ENCODE measurements at places on chromosomes 5 and 9. TPM values are rescaled to one million over a fixed set of nuclear protein-coding genes. Genes with fewer than 3 reads are reported as not detected.

- DNase-seq = no peak
Observed at GRCh38 chr5:67010684-67011409, 185.8 kb downstream of the CD180 start.

- no peak for DNase-seq
Observed at GRCh38 chr5:26666371-26666770, 372.0 kb downstream of the CDH9 start.

- DNase-seq = no peak
Observed at GRCh38 chr9:85667374-85667773, 74.4 kb downstream of the AGTPBP1 start.

- no peak for DNase-seq
Observed at GRCh38 chr9:124773473-124774128, 2.5 kb upstream of the NR6A1 start.

DNA sequence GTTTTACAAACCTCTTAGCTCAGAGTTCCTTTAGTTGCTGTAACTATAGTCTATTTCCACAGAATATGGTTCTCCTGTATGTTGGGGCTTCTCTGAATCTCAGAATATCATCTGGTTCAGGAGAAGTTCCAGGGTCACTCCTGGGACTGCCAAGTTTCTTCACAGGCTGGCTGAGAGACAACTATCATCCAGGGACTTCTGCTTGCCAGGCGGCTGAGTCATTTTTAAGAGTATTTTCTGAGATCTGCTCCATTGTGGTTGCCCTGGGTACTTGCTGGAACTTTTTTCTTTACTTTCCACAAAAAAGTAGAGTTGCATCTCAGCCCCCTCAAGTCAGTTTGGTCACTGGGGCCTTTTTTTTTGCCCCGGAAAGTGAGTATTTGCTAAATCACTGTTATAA lies 566.5 kb downstream of the LRRC70 start:
- DNase-seq = no peak

GRCh38 chr5:156395306-156395675 lies 68.3 kb downstream of the SGCD start:
- no peak for DNase-seq

GRCh38 chr5:30600892-30601291 lies 592.6 kb upstream of the CDH6 start:
- DNase-seq = no peak

GRCh38 chr5:142512043-142513042 lies 173.5 kb downstream of the FGF1 start:
- no peak for DNase-seq

- DNase-seq = no peak
Observed at GRCh38 chr5:150625831-150626746, 14.4 kb upstream of the SYNPO start.

DNA sequence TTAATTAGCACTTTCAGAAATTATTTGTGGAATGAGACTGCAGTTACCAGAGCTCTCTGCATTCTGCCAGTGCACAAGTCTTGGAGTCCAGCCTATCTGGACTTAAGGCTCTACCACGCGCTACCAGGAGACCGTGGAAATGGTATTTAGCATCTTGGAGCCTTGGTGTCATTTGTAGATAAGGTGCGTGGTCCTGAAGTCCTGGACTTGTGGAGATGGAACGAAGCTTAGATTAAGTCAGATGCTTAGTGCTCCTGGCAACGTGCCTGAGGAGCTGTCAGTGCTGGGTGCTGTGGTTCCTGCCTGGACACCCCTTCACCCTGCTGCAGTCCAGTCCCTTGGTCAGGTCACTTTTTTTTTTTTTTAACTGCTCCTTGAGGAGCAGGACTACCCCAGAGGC lies 59.7 kb downstream of the RCL1 start:
- DNase-seq = no peak

GRCh38 chr5:78542321-78542840 lies 106.2 kb downstream of the LHFPL2 start:
- no peak for DNase-seq

GRCh38 chr5:119105971-119106370 lies 35.1 kb downstream of the DMXL1 start:
- DNase-seq = no peak

DNA sequence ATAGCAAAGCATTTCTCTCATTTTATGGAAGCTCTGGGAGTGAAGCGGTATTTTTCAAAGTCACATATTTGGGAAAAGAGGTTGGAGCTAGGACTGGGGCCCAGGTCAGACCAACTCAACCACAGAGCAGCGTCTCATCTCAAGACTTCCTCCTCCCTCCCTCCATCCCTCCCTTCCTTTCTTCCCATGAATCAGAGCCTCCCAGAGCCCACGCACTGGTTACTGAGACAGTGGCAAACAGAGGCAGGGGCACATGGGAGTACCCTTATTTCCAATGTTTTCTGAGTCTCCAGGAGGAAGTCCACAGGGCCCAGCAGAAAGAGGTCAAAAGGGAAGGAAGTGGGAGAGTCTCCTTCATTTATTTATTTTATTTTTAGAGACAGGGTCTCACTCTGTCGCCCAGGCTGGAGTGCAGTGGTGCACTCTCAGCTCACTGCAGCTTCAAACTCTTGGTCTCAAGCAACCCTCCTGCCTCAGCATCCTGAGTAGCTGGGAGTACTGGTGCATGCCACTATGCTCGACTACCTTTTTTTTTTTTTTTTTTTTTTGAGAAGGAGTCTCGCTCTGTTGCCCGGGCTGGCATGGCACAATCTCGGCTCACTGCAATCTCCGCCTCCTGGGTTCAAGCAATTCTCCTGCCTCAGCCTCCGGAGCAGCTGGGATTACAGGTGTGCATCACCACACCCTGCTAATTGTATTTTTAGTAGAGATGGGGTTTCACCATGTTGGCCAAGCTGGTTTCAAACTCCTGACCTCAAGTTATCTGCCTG lies 52.5 kb upstream of the CDKN2AIPNL start:
- no peak for DNase-seq

- no peak for DNase-seq
Observed at GRCh38 chr5:148403344-148403743, 19.6 kb downstream of the FBXO38 start.

- DNase-seq = no peak
Observed at GRCh38 chr9:83754383-83754977, 46.7 kb upstream of the UBQLN1 start.

GRCh38 chr5:148858106-148858505 lies 31.7 kb downstream of the ADRB2 start:
- no peak for DNase-seq

GRCh38 chr9:126915281-126915816 lies 767 bp downstream of the RALGPS1 start:
- DNase-seq = peak; percentile 17

- no peak for DNase-seq
Observed at GRCh38 chr5:174306345-174307030, 261.0 kb downstream of the NSG2 start.

Gene PCDHA10
- total RNA-seq = not detected

Gene COL15A1
- total RNA-seq = not detected

Gene ASB6
- 28.1 TPM for total RNA-seq

Gene KIF24
- total RNA-seq = 0.40 TPM

Gene TMEM171
- total RNA-seq = not detected

Gene GKAP1
- 14.6 TPM for total RNA-seq

Gene PCDHGA9
- 0.18 TPM for total RNA-seq

Gene ADAMTSL2
- total RNA-seq = 0.89 TPM
